ENCODE measurements at places on chromosomes 5 and 9. TPM values are rescaled to one million over a fixed set of nuclear protein-coding genes. Genes with fewer than 3 reads are reported as not detected.

Gene GABRA1
- under 0.01 TPM for total RNA-seq

Gene IFNA2
- not detected for total RNA-seq

Gene NSD1
- 30.9 TPM for total RNA-seq

Gene IRGM
- total RNA-seq, result not detected

Gene LPAR1
- 39.8 TPM for total RNA-seq

Gene IFNK
- total RNA-seq, result not detected

Gene MCTP1
- 4.4 TPM for total RNA-seq

Gene MAMDC2
- total RNA-seq, result 2.6 TPM

Gene HOMER1
- total RNA-seq, result 3.6 TPM

Gene MSX2
- total RNA-seq, result 0.50 TPM

Gene ZBTB34
- total RNA-seq, result 4.2 TPM

Gene SLC25A2
- 0.31 TPM for total RNA-seq

Gene DMRT3
- not detected for total RNA-seq

Gene RGS7BP
- 1.7 TPM for total RNA-seq

Gene SLC4A9
- total RNA-seq, result not detected

Gene WDR38
- not detected for total RNA-seq

Gene CDH12
- not detected for total RNA-seq

Gene PRR7
- 5.3 TPM for total RNA-seq

Gene CNTLN
- total RNA-seq, result 9.9 TPM

Gene NEUROG1
- total RNA-seq, result not detected

Gene PLPP7
- 15.0 TPM for total RNA-seq

Gene PCDHB3
- total RNA-seq, result 1.3 TPM

Gene TCF7
- 2.8 TPM for total RNA-seq

Gene ASTN2
- 5.4 TPM for total RNA-seq

Gene PRDM9
- total RNA-seq, result not detected

Gene FBP2
- total RNA-seq, result not detected

Gene SPATA31C1
- total RNA-seq, result not detected

Gene CDX1
- 0.12 TPM for total RNA-seq

Gene SLC25A51
- total RNA-seq, result 59.4 TPM

Gene TAF11L11
- total RNA-seq, result not detected

Gene ENTPD8
- total RNA-seq, result 0.06 TPM

Gene C5orf52
- not detected for total RNA-seq

Gene NKD2
- total RNA-seq, result 3.7 TPM

Gene LCP2
- not detected for total RNA-seq

Gene IGIP
- 19.3 TPM for total RNA-seq

Gene SLC6A7
- total RNA-seq, result not detected
